ENCODE measurements at places on chromosomes 13 and 19.
A peak's percentile ranks its signal among the peaks of the same experiment; 100 is the strongest.

GRCh38 chr13:38496917-38497316 is 147.3 kb downstream of the UFM1 start:
- DNase-seq, result no peak

DNA sequence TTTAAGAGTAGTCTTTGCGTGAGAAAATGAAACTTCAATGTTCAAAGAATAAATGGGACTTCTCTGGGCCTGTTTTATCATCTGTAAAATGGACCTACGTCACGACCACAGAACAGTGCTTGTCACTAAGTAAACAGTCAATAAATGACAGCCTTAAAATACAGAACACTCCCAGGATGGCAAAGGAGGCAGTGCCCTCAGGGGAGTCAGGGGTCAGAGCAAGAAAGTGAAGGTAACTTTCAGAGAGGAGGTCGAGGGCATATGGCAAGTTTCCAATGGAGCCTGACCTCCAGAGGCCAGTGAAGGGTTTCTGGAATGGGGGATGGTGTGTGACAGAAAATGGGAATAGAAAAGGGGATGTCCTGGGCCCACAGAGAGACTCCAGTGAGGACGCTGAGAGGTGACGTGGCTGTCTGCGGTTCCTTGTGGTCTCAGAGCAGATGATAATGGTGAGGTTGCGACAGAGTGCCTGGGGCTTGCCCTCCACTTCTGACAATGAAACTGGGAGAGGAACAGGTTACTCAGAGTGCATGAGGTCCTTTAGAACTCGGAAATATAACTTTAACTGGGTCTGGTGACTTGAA is 91.8 kb downstream of the UBL3 start:
- DNase-seq, result no peak

DNA sequence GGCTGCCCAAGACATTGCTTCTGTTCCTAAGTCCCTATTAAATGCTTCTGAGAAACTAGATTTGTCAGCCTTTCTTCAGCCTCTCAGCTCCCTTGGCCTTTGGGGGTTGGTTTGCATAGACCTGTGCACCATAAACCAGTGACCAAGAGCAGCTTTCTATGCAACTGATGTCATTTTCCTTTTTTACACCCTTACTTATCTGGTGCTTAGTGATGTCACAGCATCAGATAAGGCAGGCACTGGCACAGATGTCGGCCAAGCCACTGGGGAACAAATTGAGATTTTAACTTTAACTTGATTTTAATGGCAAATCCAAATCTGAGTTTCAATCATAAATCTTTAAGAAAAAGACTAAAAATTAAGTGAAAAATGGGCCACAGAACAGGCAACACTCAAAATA is 59.8 kb downstream of the RUBCNL start:
- no peak for DNase-seq

DNA sequence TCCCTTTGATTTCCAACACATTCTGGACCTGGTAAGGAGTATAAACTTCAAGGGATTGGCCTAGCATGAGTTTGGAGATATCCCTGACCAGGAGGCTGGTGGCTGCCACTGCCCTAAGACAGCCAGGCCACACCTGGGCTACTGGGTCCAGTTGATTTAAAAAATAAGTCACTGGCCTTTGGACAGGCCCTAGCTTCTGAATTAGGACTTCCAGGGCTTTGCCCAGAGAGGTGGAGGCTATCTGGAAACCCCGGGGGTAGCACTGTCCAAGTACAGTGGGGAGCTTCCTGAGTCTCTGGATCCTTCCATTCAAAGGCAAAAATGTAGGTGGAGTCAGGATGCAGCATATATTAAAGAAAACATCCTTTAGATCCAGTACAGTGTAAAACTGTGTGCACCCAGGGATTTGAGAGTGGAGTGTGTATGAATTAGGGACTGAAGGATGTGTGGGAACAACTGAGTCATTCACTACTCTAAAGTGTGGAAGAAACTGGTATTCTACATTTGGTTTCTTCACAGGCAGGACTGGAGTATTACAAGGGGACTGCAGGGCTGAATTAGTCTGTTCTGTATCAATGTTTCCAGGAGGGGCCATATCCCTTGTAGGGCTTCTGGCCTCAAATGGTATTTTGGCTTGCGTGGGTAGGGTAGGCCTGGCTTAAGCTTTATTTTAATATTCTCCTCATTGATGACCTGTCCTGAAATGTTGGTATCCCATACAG is 14.8 kb upstream of the FCGBP start:
- no peak for DNase-seq

DNA sequence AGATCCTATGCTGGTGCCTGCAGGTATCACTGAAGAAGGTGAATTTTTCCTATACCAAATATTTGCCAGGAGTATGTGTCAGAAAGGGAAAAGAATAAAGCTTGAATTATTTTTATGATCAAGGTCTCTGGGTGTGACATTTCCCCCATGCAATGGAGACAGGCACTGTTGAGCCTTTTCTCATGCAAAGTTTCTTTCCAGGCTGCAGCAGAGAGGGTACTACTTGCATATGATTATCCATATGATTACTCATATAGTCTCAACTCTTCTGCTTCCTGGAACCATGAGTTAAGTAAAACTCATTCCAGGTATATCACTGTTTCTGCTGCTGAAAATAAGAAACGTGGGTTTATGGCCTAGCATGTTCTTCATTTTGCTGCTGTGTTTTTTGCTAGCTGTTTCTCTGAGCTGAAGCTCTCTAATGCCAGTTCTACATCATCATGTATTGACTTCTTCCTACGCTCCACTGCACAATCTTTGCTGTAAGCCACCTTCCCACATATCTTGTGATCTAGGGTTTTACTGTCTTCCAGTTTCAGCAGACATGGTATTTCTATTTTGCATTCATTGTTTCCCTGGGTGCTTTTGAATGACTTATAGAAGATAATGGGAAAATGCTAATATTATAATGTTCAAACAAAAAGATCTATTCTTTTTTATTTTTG is 278.7 kb upstream of the GPC6 start:
- DNase-seq, result peak; percentile 67

DNA sequence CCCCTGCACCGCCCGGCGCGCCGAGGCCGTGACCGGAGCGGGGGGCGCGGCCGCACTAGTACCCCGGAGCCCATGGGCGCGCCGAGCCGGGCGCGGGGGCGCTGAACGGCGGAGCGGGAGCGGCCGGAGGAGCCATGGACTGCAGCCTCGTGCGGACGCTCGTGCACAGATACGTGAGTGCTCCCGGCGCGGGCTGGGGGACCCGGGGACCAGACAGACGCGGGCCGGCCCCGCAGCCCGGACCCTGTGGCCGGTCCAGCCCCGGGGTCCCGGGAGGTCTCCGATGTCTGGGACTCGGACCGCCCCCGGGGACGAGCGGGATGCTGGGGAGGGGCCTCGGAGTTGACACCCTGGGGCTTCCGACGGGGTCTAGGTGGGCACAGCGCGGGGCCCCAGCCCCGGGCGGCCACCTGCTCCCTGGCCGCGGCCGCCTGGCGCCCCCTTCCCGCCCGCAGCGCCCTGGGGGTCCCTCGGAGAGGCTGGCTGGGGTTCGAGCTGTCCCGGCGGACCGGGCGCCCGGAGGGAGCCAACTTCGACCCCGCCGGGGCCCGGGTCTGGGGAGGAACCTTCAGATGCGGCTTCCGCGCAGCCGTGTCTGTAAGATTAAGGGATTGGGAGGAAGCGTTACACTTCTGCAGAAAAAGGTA is 568 bp downstream of the ATP11A start:
- no peak for DNase-seq

DNA sequence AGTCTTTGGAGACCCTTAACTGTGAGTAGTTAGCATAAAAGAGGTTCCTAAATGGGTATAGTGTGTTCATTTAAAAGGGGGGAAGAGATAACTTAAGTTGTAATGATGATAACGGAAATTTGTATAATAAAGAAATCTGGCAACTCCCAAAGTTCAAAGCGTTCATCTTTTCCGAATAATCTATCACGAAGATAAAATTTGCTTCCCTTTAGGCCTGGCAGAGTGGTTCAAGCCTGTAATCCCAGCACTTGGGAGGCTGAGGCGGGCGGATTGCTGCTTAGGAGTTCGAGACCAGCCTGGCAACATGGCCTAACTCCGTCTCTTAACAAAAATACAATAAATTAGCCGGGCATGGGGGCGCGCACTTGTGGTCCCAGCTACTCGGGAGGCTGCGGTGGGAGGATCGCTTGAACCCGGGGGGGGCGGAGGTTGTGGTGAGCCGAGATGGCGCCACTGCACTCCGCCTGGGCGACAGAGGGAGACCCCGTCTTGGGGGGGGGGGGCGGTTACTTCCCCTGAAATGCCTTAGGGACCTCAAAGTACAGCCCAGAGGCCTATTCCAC is 934 bp downstream of the N4BP2L2 start:
- DNase-seq, result no peak

DNA sequence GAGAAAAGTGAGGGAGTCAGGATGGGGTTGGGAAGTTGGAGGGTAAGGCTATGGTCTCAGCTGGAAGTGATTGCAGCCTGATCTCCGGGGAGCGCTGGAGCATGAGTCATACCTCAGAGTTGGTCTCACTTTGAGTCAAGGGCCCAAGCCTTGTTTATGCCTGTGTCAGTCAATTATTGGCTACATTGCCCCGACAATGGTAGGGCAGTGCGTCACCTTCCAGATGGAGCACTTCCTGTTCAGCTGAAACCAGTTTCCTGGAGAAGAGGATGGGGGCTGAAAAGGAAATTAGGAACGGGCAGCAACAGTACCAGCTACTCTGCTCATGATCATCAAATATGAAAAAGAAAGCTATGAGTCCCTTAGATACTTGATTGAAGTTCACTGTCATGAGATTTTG is 60.4 kb downstream of the ADGRE1 start:
- no peak for DNase-seq

DNA sequence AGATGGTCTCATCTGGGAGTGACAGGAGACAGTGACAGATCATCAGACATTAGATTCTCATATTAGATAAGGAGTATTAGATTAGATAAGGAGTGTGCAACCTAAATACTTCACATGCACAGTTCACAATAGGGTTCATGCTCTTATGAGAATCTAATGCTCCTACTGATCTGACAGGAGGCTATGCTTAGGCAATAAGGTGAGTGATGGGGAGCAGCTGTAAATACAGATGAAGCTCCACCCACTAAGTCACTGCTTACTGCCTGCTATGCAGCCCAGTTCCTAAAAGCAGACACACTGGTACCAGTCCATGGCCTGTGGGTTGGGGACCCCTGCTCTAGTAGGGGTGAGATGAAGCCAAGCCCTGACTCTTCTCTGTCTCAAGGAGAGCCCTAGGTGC is 10.0 kb upstream of the IGFL3 start:
- no peak for DNase-seq

DNA sequence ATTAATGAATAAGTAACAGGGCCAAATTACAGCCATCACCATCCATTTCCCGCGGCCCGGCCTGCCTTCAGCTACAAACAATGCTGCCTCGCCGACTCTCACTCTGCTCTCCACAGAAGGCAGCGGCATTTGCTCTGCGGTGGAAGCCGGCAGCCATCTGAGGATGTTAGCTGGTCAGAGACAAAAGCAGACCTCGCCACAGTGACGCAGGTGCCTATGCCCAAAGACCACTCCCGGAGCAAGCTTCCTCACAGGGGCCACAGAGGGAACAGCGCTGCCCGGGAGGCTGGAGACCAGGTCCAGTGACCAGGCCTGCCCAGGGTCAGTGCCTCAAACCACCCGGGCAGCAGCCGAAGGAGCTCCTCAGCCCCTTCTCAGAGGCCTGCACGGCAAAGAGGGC is 16.4 kb downstream of the PEPD start:
- no peak for DNase-seq

DNA sequence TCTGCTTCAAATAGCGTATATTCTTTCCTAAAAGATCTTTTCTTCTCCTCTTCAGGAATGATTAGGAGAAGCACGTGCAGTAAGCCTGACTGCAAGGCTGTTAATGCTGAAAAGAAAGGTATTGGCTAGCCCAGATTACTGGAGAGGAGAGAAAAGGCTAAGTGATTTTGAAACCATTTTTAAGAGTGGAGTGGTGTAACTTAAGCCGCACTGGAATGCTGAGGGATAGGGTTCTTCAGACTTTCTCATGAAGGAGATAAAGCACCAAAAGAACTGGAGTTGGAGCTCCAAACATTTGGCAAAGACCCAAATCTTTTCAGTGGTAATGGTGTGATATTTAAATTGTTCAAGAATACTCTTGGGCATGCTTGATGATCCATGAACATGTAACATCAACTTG is 388.3 kb downstream of the COG6 start:
- no peak for DNase-seq

- no peak for DNase-seq
Observed at GRCh38 chr19:29293736-29294342, 80.9 kb upstream of the UQCRFS1 start.

DNA sequence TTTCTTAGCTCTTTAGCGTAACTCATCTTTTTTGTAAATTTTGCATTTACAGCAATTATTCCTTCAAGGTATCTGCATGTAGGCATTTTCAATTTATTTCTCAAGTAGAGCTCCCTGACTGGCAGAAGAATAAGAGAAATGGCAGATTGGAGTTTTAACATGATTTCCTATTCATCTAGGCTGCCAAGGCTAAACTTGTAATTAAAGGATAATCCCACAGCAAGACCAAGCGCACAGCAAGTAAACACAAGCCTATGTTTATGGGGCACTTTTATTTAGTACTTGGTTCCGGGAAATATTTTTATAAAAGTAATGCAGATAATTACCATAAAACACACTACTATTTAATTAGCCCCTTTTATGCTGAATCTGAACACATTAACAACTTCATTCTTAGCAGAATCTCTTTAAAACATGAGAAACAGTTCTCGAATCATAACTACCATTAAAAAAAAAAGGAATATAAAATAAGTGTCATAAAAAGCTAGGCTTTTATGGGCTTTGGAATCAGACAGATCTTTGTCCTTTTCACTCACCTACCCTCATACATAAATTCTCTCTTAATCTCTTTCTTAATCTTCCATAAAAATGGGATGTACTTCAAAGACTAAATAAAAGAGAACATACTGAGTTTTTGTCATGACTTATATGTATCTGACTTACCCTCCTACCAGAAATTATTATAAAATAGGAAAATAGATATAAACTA is 961.6 kb upstream of the MIR17HG start:
- no peak for DNase-seq

GRCh38 chr13:105159841-105160240 is 1375.6 kb downstream of the EFNB2 start:
- DNase-seq, result no peak

GRCh38 chr13:42405665-42406390 is 133.9 kb downstream of the AKAP11 start:
- DNase-seq, result no peak

GRCh38 chr19:47539747-47540311 is 25.0 kb upstream of the NAPA start:
- no peak for DNase-seq

- DNase-seq, result no peak
Observed at GRCh38 chr13:63501702-63502101, 2086.1 kb upstream of the PCDH20 start.
